Brain pericyte (primary cell): ENCODE measurements at places on chromosomes 1 and 21.
A peak's percentile ranks its signal among the peaks of the same experiment; 100 is the strongest.

GRCh38 chr1:224427346-224427745 lies 7.3 kb downstream of the WDR26 start:
- peak; percentile 57 for DNase-seq

DNA sequence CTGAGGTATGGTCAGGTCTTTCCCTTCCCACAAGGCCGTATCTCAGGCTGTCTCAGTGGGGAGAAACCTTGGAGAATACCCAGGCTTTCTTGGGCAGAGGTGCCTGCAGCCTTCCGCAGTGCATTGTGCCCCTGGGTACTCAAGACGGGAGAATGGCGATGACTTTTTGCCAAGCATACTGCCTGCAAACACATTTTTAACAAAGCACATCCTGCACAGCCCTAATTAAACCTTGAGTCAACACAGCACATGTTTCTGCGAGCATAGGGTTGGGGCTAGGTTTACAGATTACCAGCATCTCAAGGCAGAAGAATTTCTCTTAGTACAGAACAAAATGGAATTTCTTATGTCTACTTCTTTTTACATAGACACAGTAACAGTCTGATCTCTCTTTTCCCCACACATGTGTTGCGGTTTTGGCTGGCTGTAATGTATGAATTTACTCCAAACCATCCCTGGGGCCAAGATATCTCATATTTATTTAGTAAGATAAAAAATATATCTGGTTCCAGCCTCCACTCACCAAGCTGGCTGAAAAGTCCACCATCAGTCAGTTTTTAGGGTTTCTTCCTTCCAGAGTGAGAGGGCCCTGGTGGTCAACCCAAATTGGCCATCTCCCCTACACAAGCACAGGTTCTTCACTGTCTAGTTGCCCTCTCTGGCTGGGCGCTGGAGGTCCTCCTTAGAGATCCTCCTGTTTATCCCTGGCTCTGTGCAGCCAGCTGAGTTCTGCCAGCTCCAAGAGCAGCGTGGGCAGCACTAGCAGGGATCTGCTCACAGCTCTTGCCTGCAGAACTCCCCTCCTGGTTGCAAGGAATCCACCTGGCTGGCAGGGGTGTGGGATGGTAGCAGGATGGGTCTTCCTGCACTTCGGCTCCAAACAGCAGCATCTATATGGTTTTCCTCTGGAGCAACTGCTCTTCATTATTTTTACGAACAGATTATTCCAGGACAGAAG lies 2.6 kb downstream of the FAAH start:
- DNase-seq = no peak

- no peak for DNase-seq
Observed at GRCh38 chr1:243217349-243217748, 37.7 kb downstream of the CEP170 start.

DNA sequence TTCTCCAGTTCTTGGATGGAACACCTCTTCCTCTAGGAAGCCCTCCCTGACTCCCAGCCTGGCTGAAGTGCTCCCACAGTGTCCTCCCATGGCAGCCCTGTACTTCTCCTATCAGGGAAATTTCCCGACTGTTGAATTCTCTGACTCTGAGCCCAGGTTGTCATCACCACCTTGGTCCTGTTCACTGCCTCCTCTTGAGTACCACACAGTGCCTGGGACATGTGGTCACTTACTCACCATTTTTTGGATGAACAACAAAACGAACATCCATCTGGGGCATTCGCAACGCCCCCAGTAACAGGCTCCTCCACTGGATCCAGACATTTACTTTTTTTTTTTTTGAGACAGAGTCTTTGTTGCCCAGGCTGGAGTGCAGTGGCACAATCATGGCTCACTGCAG lies 37.4 kb downstream of the CHD5 start:
- DNase-seq = no peak

DNA sequence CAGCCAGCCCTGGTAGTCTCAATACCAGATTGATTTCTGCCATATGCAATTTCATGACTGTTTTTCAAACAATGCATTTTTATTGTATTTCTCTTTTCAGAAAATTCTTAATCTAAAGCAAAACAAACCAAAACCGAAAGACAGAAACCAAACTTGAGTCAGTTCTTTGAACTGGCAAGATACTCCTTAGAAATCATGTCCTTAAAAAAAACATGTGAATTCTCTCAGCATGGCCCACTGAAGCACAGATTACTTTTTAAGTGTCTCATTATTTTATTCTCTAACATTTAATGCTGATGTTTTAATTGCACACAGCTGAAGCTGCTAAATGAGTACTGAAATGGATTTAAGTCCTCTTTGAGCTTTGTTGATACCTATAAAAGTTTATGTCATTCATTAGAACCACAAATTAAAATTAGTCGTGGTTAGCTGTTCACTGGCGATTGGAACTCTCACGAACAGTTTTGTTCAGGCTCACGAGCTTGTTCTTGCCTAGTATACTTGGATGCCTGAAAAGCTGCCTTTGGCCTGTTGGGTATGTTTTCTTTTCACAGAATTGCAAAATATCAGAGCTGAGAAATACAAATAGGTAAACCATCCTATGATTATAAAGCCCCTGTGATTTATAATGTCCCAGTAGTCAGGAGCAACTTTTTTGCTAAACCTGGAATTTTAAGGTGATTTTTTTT lies 87.5 kb downstream of the CAMTA1 start:
- no peak for DNase-seq

- DNase-seq = no peak
Observed at GRCh38 chr21:35342440-35342839, 293.3 kb upstream of the RUNX1 start.

GRCh38 chr1:109687641-109688499 lies at the start of gene GSTM1:
Gene GSTM1, plus strand, starts transcription at chr1:109687817. Its CDS starts 57 bp downstream, at chr1:109687874.
- DNase-seq = no peak

DNA sequence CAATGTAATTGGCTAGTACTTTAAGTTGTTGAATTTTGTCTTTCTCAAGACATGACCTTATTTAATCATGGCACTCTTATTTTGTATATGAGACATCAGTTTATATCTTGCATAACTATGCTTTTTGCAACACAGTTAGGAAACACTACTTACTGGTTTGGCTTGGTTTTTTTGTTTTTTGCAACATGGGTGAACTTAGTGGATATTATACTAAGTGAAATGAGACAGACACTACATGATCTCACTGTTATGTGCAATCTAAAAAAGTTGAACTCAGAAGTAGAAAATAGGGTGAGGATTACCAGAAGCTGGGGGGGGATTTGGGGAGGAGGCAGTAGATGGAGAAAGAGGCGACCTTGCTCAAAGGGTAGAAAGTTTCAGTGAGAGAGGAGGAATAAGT lies 132.1 kb downstream of the PLA2G4A start:
- DNase-seq = no peak

GRCh38 chr21:37227071-37228002 lies 39.8 kb downstream of the VPS26C start:
- no peak for DNase-seq

DNA sequence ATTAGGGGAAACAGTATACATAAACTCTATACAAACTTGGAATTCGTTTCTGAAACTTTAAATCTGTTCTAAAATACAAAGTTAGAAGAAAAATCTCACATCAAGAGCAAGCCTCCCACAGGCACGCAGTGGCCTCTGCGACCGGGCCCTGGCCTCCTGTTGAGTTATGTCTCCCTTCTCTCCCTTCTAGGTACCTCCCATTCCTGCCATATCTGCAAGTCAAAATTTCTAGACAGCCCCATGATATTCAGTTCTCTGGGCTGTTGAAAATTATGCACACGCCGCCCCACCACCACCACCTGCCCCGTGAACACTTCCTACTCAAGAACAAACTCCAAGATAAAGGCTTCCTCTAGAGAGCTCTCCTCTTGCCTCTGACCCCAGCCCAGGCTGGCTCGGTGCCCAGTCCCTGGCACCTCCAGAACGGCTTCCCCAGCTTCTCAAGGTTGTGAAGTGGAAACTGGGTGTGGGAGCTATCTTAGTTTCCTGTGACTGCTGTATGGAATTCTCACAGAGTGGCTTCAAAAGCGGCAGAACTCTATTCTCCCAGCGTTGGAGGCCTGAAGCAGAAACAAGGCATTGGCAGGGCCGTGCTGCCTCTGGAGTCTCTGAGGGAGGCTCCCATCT lies 37.7 kb upstream of the LRP8 start:
- no peak for DNase-seq

- DNase-seq = no peak
Observed at GRCh38 chr1:160743266-160743665, 4.2 kb downstream of the SLAMF7 start.

- no peak for DNase-seq
Observed at GRCh38 chr1:156908541-156908940, 11.9 kb upstream of the LRRC71 start.

DNA sequence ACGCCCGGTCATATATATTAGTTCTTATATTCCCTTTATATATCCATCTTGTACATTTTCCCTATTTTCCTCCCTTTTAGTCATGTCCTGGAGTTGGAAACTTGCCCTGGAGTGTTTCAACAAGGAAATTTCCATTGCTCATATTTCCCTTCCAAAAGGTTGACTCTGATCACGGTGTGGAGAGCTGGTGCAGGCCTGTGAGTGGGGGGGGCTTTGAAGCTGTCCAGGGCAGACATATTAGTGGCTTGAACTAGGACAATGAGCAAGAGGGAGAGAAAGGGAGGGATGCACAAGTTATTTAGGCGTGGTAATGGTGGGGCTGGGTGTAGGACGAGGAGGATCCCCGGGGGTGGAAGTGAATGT lies 30.4 kb upstream of the TMEM61 start:
- DNase-seq = no peak

- no peak for DNase-seq
Observed at GRCh38 chr1:64980745-64981600, 14.6 kb upstream of the JAK1 start.

- DNase-seq = no peak
Observed at GRCh38 chr1:107689159-107689558, 275.8 kb downstream of the VAV3 start.

GRCh38 chr1:73783352-73783751 lies 414.6 kb downstream of the LRRIQ3 start:
- DNase-seq = no peak

DNA sequence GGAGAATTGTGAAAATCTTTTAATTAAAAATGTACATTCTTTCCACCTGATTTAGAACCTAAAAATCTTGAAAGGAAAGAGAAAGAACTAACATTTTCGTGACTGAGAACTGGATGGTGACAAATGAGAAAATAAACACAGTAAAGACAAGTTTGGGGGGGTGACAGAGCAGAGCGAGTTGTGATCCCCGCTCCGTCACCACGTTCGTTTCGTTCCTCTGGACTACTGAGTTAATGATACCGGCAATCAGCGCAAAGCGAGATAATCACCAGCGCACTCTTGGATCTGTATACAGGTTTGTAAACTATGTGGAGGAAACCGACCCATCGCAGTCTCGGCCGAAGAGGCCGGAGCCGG lies 31.2 kb upstream of the CFAP126 start:
- DNase-seq = no peak

- no peak for DNase-seq
Observed at GRCh38 chr1:165696625-165697100, 1.7 kb downstream of the ALDH9A1 start.

DNA sequence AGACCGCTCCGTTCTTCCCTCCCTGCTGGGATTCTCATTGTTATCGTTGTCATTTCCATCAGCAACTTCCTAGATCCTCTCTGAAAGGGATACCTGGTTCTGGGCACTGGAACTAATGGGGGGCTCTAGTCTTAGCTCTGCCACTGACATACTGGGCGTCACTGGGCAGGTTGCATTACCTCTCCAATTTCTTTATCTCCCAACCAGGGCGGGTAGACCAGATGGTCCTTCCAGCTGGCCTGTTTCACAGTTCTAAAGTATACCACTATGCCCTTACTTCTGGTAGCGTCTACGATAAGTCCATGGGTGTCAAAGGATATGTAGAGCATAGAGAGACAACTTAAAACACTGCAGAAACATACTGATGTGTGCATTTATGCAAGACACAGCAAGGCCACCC lies 1.4 kb downstream of the GPR37L1 start:
- no peak for DNase-seq

DNA sequence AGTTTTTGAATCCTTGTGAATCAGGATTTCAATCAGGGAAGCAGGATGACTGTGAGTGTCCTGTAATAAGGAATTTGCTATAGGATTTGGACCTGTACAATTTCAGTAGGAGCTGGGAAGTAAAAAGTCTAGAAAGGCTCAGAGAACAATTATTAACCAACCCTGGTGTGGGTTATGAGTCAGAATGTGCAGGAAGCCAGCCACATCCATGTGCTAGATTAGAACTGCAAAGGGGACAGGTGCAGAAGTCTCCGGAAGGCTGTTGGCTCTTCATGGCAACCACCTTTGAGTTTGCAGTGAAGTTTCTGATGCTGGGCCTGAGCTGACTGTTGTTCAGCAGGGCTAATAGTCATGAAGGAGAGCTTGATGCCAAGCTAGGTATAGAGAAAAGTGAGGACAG lies 70.7 kb downstream of the SPATA46 start:
- DNase-seq = no peak

DNA sequence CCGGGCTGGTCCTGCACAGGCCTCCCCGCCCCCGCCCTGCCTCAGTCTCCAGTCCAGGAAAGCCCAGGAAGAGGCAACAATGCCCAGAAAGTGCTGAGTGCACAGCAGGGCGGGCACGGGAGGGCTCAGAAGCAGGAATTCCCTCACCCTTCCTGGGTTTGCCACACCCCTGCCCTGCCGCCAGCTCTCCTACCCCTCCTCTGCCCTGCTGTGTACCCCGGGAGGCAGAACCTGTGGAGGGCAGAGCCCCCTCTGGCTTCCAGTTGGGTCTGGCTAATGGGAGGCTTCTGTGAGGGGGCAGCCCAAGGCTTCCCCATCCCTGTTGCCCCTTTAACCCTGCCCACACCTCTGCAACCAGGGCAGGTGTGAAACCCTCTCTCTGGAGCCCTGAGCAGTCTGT lies 47.5 kb upstream of the CSF3R start:
- DNase-seq = no peak
